Cardiac septum (tissue), 1 donor: ENCODE measurements at places on chromosomes 12 and 14.

DNA sequence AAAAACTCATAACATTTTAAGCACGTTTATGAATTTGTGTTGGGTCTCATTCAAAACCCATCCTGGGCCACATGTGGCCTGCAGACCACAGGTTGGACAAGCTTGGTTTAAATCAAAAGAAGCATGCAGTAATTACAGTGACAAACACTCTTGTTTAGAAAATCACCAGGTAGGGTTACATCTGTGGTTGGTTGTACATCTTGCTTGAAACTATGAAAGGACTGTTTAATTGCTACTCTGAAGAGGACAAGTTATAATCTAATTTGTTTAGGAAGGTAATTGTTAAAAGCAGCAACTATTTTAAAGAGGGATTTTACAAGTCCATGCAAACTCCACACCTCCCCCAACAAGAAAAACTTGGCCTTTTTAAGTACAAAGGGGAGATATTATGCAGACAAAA lies 4.0 kb downstream of the TRIP11 start:
- no peak for DNase-seq

GRCh38 chr12:23376238-23376637 lies 573.2 kb downstream of the SOX5 start:
- DNase-seq = no peak

GRCh38 chr14:96261053-96261452 lies 5.0 kb downstream of the BDKRB1 start:
- no peak for DNase-seq

DNA sequence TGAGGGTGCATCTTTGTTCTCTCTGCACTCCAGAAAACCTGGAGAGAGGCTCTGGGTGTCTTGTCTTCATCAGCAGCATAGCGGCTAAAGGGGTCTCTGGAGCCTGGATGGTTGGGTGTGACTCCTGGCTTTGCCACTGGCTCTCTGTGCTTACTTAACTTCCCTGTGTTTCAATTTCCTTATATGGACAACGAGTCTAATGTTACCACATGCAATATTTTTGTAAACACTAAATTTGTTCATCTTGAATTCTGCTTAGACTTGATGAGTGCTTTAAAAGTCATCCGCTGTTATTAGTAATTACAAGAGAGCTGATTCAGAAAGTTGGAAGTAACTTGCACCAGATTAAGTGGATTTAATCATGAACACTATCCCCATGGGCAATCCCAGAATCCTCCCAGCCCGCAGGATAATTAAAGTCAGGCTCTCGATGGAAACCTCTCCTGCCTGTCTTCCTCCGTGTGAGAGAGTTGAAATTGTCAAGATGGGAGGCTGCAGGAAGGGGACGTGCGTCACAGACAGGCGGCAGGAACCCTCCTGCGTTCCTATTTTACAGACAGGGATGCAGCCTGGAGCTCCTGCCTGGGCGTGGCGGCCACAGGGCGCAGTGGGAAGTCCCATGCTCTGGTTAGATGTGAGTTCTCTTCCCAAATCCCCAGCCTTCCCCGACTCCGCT lies 201.2 kb downstream of the TTC8 start:
- DNase-seq = no peak

GRCh38 chr12:102964872-102965271 lies 7.4 kb downstream of the ASCL1 start:
- no peak for DNase-seq

- DNase-seq = no peak
Observed at GRCh38 chr12:29711381-29711780, 72.4 kb downstream of the TMTC1 start.

GRCh38 chr12:115199831-115200230 lies 515.9 kb upstream of the TBX3 start:
- no peak for DNase-seq

DNA sequence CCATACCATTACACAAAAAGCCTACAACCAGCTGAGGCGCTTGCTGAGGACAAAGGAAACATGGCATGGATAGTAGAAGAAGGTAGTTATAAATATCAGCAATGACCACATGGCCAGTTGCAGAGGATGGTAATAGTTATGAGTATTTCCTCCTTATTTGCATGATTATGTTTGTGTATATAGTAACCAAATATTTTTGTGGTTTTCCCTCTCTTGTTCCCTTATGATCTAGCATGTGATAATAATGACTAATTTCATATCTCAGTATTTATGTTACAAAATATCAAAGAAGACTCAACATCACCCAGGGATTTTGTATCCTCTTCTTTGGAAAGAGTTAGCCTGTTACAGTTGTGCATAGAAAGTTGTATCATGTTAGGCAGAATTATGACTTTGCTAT lies 13.5 kb upstream of the CATSPERB start:
- DNase-seq = no peak

- no peak for DNase-seq
Observed at GRCh38 chr12:93449277-93449676, 7.5 kb upstream of the UBE2N start.

DNA sequence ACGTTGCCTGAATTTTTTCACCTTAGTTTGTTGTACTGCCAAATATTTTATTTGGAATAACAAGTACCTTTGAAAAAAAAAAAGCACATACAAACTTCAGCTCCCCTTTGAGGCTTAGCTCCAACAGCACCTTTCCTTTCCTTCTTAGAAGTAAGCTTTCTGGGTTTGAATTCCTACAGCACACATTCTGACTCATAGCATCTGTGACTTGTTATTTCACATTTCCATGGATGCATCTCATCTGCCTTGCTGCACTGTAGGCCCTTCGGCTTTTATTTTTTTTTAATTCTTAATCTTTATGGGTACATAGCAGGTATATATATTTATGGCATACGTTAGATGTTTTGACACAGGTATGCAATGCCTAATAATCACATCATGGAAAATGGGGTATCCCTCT lies 7.2 kb downstream of the LGALS3 start:
- DNase-seq = no peak

GRCh38 chr12:132040906-132041606 lies 91.3 kb downstream of the EP400 start:
- peak; percentile 53 for DNase-seq

GRCh38 chr14:31926652-31927347 lies 150.3 kb upstream of the ARHGAP5 start:
- DNase-seq = no peak

- no peak for DNase-seq
Observed at GRCh38 chr12:71014180-71014785, 93.7 kb upstream of the PTPRR start.

GRCh38 chr12:50740307-50740706 lies 23.6 kb upstream of the ATF1 start:
- DNase-seq = no peak

- DNase-seq = no peak
Observed at GRCh38 chr12:113299619-113300237, 35.2 kb downstream of the SLC8B1 start.

- no peak for DNase-seq
Observed at GRCh38 chr12:100445081-100445481, 28.6 kb upstream of the NR1H4 start.
